Retinal pigment epithelial cell (primary cell): ENCODE measurements at places on chromosomes 3 and 15.

DNA sequence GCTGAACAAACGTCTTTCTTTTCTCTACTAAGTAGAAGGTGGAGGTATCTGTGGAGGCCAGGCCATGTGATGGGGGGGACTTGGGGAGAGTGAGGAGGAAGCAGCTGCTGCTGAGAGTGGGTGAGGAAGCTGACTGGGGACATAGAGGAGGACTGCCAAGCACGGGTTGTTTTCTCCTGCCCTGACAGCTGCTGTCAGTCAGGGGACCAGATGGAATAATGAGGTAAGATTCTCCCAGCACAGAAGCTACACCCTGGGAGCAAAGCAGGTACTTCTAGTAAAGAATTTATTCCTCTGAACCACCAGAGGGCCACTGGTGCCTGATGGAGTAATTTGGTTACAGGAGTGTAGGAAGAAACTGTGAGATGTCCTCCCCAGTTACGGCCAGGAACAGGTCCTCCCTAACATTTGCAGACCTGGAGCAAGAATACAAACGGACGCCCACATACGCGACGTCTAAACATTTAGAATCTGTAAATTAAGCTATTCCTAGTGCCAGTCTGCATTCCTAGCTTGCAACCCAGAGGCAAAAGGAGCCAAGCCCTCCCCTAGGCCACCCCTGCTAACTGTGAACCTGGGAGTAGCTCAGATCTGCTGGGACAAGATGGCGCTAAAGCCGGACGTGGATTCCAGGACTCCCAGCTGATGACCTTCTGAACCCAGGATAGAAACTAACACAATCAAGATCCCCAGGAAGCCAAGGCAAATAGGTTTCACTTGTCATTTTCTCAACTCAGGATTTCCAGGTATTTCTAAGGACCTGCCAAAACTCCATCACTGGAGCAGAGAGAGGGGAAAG lies 14.8 kb downstream of the CRYGS start:
- no peak for DNase-seq

DNA sequence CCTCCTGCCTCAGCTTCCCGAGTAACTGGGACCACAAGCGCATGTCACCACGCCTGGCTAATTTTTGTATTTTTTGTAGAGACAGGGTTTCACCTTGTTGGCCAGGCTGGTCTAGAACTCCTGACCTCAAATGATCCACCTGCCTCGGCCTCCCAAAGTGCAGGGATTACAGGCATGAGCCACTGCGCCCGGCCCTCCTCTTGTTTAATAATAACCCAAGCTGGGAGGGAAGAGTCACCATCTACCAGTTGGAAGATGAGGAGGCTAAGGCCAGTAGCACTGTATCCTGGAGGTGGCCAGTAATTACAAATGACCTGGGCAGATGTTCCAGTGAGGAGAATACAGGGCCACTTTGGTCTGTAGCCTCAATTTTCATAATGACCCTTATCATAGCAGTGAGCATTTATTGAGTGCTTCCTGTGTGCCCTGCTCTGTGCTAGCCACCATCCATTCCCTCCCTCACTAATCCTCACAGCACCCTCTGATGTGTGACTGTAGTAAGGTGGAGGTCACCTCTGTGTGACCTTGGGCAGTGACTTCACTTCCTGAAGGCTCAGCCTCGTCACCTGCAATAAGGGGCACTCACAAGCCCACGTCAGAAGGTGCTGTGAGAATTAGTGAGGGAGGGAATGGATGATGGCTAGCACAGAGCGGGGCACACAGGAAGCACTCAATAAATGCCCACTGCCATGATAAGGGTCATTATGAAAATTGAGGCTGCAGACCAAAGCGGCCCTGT lies 64.2 kb downstream of the ABTB1 start:
- no peak for DNase-seq

DNA sequence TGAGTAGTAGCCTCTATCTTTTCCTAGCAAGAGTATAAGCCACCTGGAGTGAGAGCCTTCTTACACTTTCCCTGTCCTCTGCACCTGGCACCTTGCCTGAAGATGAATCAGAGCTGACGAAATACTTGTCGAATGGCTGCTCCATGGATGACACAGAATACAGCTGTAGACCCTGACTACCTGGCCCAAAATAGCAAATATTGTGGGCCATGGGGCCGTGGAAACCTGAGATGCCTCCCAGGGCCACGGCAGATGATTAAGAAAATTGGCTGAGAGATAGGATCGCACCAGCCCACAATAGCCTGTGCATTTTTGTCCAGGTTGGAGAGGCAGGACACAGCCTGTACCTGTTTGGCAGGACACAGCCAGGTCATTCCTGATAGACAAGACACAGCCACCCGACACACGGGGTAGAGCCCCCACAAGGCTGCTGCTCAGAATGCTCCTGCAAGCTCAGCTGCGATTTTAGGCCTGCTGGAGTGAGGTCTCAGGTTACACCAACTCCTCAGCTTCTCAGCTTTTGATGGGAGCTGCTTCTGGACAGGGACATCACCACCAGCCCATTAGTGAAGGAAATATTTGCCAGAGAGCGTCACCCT lies 22.9 kb upstream of the TPM1 start:
- DNase-seq: no peak

GRCh38 chr15:99434506-99435112 lies 131.2 kb upstream of the MEF2A start:
- no peak for DNase-seq

DNA sequence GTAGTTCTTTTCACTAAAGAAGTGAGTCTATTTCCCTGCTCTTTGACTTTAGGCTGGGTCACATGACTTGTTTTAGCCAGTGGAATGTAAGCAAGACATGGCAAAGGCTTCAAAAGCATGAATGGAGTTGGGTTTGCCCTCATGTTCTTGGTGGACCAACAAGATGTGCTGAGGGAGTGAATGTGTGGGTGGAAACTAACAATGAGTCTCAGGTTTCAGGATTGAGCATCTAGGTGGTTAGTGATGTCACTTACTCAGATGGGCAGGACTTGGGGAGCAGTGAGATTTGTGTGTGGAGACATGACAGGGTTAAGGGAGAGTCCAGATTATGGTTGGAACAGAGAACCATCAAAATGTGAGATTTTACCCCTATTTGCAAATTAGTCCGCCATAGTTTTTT lies 181.4 kb upstream of the UBE2E1 start:
- DNase-seq: no peak

- no peak for DNase-seq
Measured at GRCh38 chr3:183807881-183808280, 17.5 kb downstream of the MAP6D1 start.

DNA sequence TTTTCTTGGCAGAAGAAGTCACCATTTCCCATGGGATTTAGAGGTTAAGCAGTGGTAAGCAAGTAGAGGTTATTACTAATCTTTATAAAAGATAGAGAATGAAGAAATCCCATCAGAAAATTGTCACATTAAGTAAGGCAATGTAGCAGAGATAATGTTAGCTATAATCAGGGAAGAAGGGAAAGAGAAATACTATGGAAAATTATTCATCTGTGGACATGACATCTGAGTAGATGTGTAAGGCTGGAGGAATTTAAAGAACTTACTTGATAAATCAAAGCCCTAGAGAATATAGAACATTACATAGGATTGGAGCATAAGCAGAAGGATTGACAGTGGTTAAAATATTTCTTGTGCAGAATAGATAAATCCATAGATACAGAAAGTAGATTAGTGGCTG lies 553.1 kb upstream of the CBLB start:
- no peak for DNase-seq

DNA sequence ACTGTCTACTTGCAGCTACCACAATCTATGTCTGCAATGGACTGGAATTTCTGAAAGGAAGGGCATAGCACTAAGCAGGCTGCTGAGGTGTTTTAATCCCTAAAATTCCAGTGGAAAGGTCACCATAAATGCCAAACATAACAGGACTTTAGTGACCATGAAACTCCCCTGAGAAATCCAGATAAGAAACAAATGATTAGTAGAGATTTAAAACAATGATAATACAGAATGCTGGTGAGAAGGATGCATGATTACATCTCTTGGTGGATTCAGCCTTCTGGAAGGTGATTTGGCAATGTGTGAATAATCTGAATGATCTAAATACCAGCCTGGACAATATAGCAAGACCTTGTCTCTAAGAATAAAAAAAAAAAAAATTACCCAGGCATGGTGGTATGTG lies 475.0 kb upstream of the CBLB start:
- DNase-seq: no peak

DNA sequence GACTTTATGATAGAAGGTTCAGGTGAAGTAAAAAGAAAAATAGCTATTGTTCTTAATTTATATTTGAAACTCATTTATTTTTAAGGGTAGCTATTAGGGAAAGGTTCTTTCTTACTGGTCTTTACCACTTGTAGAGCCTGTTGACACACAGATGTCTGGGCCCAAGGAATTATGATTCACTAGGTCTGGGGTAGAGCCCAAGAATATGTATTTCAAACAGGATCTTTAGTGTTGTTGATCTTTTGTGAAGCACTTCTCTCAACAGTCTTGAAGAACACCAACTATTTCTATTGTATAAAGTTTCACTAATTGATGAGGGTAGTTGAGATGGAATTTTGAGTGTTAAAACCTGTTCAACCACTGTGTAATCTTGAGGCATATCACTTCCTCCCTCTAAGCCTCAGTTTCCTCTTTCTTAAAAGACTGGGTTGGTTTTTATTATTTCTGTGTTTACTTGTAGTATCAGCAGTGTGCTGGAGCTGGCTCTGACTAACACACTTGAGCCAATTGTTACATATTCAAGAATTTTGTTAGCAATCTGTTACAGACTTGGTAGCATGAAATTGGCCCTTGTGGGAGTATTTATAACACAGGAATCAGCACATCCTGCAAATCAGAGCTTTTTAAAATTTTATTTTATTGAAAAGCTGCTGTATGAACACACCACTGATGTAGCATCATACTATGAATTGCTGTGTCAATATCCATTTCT lies 155.9 kb downstream of the RBMS3 start:
- no peak for DNase-seq

GRCh38 chr3:185420762-185421161 lies 57.8 kb downstream of the MAP3K13 start:
- no peak for DNase-seq

GRCh38 chr15:70474471-70475406 lies 288.6 kb downstream of the UACA start:
- DNase-seq: peak; percentile 98

- no peak for DNase-seq
Measured at GRCh38 chr3:100761211-100761942, 52.1 kb downstream of the TFG start.

DNA sequence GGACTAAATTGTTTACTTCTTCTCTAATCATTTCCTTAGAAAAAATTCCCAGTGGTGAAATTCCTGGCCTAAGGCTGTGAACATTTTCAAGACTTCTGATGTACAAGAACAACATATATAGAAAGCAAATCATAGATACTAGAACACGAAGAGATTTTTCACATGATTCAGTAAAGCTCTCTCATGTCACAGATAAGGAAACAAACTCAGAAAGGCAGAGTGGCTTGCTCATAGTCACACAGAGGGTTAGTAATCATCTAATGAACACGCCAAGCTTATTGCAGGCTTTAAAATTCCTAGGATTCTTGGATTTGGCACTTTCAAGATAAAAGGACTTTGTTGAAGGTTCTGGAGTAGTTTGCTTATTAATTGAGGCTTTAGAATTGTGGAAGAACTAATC lies 26.2 kb downstream of the CRTAP start:
- peak; percentile 97 for DNase-seq

- no peak for DNase-seq
Measured at GRCh38 chr3:113268311-113268710, 57.0 kb downstream of the BOC start.

- DNase-seq: no peak
Measured at GRCh38 chr3:81765400-81765799, 4.0 kb upstream of the GBE1 start.

DNA sequence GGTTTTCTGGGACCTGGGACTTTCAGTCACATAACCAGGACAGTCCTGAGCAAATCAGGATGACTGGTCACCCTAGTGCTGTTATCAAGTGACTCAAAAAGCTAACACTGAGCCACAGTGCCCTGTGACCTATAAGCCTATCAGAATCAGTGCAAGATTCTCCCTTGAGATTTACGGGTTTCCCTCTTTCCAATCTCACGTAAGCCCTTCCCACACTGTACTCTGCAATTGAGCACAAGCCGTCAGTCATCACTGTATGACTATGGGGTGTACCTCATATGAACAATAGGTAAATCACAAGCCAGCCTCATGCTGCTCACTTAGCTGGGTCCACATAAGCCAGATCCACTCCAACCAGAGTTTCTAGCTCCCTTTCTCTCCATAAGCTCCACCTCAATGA lies 21.0 kb upstream of the CLDN18 start:
- DNase-seq: no peak

- DNase-seq: no peak
Measured at GRCh38 chr3:134249935-134250716, 533 bp downstream of the RYK start.

DNA sequence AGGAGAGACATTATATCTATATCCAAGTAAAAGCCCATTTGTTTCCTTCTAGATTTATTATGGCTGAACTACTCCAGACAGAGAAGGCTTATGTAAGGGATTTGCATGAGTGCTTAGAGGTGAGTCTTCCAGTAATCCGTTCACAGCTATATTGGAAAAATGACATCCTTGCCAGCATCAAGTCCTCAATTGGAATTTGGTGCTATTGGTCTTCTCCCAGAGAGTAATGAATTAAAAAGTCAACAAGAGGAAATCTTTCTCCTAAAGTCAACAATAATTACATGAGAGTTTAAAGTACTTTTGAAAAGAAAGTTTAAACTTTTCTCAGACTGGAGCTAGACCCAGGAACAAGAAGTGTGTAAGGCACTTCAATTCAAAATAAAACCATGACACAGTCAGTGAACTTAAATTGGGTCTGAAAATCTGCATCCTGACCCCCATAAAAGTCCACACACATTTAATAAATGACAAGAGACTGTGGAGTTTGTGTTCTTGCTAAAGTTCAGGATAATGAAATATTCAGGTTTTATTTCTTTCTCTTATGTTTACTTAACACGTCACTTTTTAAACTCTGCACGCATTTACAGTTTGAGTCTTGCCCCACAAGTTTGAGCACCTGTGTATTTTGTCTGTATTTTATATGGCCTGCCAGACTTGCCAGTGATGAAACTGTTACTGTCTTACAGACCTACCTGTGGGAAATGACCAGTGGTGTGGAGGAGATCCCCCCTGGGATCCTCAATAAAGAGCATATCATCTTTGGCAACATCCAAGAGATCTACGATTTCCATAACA lies 268.2 kb upstream of the UMPS start:
- DNase-seq: peak; percentile 44

DNA sequence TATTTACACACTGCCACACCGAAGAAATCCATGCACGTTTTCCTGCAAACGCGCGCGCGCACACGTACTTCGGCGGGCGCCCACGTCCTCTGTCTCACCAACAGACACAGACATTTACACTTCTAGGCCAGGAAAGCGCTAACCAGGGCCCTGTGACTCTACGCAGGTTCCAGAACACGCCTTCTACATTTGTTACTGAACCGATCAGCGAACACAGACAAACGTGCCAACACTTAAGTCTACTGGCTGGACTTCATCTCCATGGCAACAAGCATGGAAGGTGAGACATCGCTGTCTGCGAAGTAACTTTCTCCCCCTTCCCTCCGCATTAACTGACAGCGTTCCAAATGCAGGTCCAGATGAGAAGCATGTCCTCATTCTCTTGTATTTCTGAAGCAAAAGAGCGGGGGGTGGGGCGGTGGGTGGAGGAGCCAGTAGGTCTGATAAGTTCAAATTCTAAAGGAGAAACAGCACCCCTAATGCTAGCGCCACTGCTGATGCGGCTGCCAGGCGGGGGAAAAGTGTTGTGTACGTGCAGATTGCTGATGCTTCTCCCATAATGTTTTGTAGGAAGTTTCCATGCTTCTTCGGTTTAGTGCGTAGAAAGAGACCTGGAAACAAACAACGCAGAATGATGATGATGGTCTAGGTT lies at the start of gene CTXN2:
TSS of gene CTXN2 (plus strand) at position 92 of the 652 bp plus-strand sequence. CDS start 9,636 bp downstream, outside the sequence.
- no peak for DNase-seq
